Osteocyte (in vitro differentiated cells): ENCODE measurements at places on chromosomes 7 and 10.

DNA sequence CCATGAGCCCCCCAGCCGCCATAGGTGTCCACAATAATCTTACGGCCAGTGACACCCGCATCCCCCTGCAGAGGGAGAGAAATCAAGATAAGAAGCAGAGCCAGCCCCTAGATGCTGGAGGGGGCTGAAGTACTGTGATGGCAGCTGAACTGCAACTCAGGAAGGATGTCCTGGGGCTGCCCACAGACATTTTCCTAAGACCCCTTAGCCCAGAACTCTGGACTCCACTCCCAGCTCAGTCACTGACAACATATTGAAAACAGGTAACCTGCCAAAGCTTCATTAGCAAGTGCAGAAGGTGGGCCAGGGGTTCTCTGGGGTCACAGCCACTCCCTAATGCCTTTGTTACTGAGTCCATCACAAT is 14.3 kb downstream of the MAT1A start:
- peak; percentile 44 for DNase-seq

DNA sequence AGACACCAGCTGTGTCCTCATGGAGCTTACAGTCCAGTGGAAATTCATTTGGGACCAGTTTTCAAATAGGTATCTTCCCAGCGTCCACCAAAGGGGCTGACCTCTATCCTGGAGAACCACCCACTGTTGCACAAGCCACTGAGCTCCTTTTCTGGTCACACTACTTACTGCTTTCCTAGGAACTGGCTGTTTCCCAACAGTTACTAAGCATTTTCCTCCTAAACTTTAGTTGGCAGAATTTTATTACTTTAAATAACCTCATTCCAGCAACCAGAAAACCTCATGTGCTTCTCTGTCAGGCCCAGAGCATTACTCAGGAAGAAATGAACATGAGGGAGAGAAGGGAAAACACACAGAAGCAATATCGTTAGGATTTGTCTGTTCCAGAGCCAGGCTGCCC is 183.1 kb downstream of the GPAM start:
- no peak for DNase-seq

DNA sequence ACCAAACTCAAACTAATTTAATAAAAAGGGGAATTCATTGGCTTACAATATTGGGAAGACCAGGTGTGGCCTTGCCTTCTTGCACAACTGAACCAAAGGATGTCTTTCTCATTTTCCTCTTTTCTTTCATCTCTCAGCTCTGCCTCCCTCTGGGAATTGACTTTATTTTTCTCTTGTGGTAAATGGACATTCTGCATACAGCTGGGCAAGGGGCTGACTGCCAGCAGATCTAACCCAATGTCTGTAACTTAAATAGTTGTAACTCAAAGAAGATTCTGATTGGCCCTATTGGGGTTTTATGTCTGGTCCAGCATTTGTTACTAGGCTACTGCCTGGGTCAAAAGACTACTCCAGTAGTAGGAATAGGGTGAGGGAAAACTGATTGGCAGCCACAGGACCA is 15.3 kb downstream of the PTTG1IP2 start:
- DNase-seq: no peak

DNA sequence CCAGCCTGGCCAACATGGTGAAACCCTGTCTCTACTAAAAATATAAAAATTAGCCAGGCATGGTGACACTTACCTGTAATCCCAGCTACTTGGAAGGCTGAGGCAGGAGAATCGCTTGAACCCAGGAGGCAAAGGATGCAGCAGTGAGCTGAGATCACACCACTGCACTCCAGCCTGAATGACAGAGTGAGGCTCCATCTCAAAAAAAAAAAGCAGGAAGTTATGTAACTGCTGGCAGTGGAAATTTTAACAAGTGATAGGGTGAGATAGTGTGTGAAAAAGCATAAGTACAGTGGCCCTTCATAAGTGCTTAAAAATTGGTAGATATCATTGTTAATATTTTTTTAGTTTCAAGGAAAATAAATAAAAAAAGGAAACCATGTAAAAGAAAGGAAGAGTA is 12.3 kb downstream of the AKR1C3 start:
- no peak for DNase-seq

- no peak for DNase-seq
Observed at GRCh38 chr7:187227-187927, 5.0 kb upstream of the FAM20C start.

- no peak for DNase-seq
Observed at GRCh38 chr7:155774947-155775346, 37.3 kb downstream of the SHH start.

GRCh38 chr7:47471358-47471703 is 110.6 kb downstream of the TNS3 start:
- DNase-seq: no peak

DNA sequence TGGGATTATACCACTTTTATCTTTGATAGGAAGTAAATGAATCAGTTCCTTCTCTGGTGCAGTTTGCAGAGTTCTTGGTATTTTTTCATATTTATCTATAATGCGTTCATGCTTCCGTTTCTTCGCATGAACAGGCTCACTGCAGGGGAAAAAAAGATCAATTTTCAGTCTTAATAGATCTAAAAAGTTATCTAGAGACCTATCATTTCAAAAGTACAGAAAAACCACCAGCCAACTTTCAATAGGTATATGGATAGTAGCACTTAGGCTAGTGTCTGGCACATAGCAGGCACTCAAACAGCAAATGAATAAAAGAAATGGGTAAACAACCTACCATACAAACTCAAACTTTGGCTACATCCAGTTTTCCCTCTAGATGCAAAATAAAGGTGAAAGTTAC is 5.5 kb downstream of the NOC3L start:
- no peak for DNase-seq

DNA sequence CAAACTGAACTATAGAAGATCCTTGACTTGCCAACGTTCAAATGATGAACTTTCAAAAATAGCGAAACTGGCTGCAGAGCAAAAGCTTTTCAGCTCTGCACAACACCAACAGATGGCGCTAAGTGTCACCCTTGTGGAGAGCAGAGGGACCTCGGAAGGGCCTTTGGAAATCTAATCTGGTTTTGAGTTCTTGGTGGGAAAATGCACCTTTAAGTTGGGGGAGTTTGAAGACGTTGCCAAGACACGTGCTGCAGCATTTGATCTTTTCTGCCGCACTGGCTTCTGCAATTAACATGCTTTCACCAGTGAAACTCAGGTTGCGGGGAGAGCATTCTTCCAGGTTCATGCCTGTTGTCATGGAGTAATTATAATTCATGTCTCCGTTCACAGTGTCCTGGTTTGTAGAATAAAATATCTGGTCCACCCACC is 26.3 kb upstream of the WDR11 start:
- no peak for DNase-seq

GRCh38 chr10:16893664-16894063 is 76.4 kb upstream of the RSU1 start:
- DNase-seq: no peak

GRCh38 chr10:29269486-29269885 is 19.4 kb upstream of the LYZL1 start:
- peak; percentile 2 for DNase-seq

DNA sequence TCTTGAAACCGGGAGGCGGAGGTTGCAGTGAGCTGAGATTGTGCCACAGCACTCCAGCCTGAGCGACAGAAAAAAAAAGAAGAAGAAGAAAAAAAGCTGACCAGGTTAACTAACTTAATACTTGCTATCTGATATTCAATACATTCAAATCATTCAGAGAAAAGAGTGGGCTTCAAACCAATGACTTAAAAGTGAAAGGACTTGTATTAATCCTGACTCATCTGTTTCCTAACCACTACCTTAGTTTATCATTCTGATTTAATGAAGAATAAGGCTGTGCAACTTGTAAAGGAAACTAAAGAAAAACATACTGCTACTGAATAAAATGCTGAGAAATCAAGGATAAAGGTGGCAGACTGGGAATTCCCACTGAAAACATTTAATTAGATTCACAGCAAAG is 128.4 kb downstream of the NRBF2 start:
- no peak for DNase-seq

GRCh38 chr7:13017881-13018280 is 330.4 kb downstream of the ARL4A start:
- DNase-seq: no peak

DNA sequence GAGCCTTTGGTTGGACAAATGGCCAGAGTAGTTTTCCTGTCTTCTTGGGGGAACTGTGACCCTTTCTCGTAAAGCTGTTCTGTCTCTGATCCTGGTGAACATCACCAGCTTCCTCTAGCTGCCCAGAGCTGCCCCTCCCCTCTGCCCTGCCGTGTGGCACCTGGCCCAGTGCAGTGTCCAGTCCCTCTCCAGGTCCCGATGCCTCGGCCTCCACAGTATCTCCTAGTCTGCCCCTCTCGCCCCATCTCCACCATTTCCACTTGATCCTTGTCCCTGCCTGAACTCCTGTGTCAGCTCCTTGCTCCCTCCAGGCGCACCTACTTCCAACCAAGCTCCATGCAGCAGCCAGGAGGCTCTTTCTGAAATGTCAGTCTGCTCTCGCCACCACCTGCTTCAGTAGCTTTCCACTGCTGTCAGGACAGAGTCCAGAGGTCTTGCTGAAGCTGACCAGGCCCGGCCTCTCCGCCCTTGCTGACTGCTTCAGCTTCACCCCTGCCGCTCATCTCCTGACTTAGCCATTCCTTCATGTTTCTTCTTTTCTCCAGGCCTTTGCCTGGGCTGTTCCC is 133.6 kb downstream of the GRK5 start:
- DNase-seq: no peak

DNA sequence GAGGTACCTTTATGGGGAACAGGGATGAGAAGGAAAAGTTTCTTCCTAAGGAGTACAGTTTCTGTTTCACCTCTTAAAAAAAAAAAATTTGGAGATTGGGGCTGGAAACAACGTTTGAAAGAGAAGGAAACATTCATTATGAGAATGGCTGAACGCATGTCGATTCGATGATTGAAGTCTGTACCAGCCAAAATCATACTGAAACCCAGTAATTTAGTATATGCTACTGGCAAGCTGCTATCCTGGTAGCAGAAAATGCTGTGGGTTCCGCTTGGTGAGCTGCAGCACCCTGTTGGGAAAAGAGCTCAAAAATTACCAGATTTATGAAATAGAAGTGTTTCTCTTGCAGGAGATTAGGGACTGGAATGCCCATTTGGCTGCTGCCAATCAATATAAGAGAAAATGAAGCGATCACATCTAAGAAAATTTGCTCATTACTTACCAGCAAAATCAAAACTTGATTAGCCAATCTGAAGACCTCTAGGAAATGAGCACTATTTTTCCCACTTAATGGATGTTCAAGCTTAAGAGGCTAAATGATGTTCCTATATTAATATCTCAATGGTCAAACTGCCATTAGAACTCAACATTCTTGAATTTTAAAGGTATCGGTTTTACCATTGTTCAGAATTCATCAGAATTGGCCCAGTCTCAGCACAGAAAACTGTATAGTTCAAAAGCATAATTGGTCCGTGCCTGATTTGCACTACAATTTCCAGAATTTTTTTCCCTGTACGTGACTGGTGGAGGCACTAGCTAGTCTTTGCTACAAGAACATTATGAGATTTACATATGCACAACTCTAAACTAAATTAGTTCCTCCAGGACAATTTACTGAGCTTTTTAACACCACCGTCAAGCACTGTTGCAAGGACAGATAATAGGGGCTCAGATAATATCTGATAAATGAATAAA is 1.2 kb upstream of the ITGB1 start:
- DNase-seq: no peak

- no peak for DNase-seq
Observed at GRCh38 chr10:21811245-21811585, 192.3 kb downstream of the DNAJC1 start.

- no peak for DNase-seq
Observed at GRCh38 chr7:64515330-64515729, 47.5 kb downstream of the ZNF680 start.

DNA sequence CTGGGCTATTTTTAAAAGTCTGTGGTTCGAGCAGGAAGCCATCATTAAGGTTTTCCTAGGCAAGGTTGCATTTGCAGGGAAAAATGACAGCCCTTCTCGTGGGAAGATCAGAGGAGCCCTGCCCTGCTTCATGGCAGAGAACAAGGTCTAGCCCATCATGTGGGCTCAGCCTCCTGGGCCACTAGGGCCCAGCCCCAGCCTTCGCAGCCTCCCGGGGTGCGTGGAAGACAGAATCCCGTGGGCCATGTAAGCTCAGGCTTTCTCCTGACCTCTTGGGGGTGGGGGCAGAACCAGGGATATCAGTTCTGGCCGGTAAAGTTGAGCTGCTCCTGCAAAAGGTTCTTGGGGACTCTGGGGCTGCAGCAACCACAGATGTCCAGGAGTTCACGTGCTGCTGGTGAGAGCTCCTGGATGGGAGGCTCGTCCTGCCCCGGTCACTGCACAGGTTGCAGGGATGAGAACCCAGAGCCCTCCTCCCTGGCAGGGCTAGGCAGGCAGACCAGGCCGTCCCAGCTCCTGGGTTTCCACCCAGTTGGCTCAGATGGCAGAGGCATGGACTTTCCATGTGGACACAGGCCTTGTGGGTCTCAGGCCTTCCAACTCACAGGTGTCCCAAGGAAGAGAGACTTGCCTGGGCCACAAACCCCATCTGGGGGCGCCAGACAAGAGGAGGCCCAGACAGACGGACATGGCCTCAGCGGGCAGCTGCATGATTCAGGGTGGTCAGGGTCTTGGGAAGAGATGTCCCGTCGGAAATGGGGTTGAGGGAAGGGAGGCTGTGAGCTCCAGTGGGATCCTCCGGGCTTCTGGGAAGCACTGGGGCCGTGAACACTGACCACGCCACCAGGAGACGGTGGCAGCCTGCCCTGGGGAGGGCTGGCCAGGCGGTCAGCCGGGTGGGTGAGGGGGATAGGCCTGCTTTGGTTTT is 126.2 kb downstream of the NEURL1 start:
- no peak for DNase-seq

DNA sequence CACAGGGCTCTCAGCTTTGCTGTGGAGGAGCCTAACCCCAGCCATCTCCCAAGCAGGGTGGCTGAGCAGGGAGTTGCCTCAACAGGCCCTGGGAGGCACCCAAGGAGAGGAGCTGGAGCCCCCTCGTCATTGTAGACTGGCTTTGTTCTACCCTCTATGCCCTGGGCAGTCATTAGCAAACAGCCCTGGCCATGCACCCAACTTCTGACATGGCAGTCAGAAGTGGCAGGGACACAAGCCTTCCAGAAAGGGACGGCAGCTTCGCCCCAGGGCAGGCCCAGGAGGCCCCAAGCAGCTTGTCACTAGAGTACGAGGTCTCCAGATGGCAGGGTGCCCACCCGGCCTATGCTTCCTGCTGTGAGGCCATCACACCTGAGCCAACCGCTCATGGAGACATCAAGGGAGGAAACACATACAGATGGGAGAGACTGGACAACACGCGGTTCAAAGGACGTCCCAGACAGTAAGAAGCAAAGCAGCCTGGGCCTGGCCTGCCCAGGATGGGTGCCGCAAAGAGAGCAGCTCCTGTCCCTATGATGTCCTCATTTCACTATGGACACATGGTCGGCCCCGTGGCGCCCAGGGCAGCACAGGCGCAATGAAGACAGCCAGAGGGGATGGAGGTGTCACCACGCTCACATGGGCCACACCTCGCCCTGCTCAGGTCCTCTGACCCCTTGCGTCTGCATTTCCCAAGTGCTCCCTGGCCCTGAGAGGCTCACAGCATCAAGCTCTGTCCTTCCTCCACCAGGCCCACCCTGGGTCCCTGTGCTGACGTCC is 190.9 kb upstream of the CXCL12 start:
- peak; percentile 73 for DNase-seq

GRCh38 chr7:150434240-150434639 is 16.2 kb upstream of the GIMAP8 start:
- DNase-seq: peak; percentile 42

- no peak for DNase-seq
Observed at GRCh38 chr10:71597821-71598498, 121.6 kb downstream of the C10orf105 start.
